ENCODE measurements at places on chromosomes 7 and 10. TPM values are rescaled to one million over a fixed set of nuclear protein-coding genes. Genes with fewer than 3 reads are reported as not detected.
A peak's percentile ranks its signal among the peaks of the same experiment; 100 is the strongest.

The LOXL4 gene
- 17.9 TPM for total RNA-seq

The PKD2L1 gene
- total RNA-seq, result not detected

- no peak for DNase-seq
Measured at GRCh38 chr10:114392112-114392835, 12.0 kb downstream of the AFAP1L2 start.

The HOXA2 gene
- total RNA-seq, result 0.30 TPM

GRCh38 chr10:77350134-77350533 is 287.5 kb downstream of the KCNMA1 start:
- DNase-seq, result no peak

DNA sequence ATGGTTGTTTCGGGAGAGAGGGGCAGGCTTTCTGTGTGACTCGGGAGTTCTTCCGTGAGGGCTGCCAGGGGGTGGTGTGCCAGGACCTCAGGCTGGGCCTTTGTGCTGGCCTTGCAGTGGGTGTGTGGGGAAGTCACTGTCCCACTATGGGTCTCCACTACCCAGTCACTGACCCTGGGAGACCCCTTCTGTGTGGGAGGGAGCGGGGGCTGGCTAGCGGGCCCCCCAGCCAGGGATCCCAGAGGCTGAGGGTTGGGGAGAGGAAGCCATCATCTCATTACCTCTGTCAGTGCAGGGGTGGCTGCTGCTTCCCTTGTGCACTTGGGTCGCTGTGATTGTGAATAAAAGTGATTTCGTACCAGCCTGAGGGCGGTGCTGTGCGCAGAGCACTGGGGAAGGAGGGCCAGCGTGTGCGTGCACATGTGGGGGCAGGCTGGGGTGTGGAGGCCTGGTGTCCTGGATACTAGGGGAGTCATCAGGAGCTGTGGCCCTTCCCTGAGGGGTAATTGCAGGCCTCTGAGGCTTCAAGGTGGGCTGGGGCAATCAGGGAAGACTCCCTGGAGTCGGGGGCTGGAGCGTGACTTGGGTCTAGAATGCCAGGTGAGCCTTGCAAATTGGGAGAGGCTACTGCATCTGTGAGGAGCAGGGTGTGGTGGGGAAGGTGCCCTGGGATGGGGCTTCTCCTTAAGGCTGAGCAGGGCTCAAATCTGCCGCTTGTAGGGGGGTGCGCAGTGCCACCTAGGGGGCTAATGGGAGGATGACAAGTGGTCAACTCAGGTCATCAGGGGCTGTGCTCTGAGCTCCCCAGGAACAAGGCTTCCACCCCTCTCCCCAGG is 98.9 kb downstream of the NEURL1 start:
- no peak for DNase-seq

The CALML3 gene
- total RNA-seq, result not detected

- no peak for DNase-seq
Measured at GRCh38 chr7:2376351-2377154, 21.9 kb downstream of the EIF3B start.

DNA sequence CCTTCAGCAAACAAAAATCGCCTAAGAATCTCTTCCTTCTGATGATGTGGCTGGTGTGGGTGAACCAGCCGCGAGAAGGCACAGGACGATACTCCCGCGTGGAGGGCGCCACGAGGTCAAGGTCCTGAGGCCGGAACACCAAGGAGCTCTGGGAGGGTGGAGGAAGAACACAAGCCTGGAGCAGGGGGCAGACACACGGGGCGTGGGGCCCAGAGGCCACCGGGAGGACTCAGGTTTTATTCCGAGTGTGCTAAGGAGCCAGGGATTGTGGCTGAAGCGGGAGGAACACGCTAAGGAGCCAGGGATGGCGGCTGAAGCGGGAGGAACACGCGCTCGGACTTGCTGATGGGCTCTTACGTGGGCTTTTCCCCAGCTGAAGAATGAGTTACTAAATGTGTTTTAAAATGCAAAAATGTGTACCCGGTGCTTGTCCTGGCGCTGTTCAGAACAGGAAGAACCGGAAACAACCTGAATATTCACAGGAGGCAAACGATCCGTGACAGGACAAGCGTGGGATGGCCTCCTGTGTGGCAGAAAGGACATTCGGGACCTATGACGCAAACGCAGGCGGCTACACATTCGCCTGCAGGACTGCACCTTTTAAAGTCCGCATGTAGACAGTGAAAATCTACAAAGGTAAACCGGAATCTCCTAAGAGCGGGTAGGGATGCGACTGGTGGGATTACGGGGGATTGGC is 64.0 kb downstream of the MAD1L1 start:
- DNase-seq, result peak; percentile 33

The IFRD1 gene
- total RNA-seq, result 51.2 TPM

DNA sequence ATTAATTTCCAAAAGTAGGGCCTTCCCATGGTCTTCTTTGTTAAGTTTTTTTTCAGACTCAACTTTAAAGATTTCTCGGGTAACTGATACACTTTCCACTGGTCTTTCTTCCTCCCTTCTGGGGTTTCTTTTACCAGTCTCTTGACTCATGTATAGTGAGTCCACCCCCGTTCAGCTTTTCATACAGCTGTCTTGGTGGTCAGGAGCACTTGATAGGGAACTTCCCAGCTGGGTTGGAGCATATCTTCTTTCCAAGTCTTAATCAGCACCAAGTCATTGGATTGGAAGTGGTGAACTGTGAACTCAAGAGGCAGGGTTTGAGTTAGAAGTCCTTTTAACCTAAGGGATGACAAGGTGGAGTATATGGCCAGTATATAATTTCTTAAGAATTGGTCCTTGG is 29.2 kb upstream of the ELOVL3 start:
- DNase-seq, result no peak

The LRIT1 gene
- not detected for total RNA-seq

GRCh38 chr7:6273917-6274630 is 1.6 kb upstream of the CYTH3 start:
- no peak for DNase-seq

- no peak for DNase-seq
Measured at GRCh38 chr7:66202441-66202840, 2.7 kb upstream of the TPST1 start.

DNA sequence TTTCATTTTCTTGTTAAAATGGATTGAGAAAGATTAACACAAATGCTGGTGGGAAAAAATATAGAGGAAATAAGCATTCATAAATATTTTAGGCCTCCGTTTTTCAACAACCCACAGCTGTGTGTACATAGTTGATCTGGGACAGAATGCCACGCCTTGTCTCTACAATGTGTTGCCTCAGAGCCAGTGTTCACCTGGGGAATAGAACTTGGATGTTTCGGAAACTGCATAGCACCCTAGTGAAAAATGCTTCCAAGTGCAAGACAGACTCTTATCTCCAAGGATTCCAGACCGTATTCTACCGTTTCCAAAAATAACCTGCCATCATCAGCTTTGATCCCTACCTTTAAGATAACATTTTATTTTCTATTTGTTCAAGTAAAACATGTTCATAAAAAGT is 260.9 kb downstream of the SDK1 start:
- DNase-seq, result no peak

- DNase-seq, result no peak
Measured at GRCh38 chr10:6138456-6138855, 49.6 kb downstream of the RBM17 start.

DNA sequence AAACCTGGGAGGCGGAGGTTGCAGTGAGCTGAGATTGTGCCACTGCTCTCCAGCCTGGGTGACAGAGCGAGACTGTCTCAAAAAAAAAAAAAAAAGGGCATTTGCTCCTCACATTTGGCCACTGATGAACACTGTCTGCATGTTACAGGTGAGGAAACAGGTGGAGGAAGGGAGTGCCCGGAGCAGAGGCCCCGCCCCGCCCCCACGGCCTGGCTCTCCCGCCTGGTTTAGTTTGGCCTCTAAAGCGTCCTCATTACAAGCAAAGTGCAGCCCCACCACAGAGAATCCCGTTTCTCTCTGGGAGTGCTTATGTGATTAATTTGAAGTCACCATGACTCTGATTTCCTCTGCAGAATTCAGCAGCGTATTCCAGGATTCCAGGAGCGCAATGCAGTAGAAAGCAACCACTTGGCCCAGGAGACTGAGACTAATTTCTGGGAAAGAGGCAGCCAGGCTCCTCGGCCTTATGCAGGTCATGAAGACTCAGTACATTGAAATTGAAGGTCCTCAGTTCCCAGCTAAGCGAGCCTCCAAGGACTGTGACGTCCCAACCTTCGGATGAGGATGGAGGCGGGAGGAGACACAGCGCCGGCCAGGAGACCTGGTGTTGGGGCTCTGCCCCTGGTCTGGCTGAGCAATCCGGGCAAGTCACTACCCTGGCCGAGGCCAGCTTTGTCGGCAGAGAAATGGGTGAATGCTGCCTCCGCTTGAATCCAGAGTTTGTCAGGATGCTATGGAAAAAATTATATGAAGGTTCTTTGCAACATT is 44.7 kb downstream of the RBM17 start:
- no peak for DNase-seq

GRCh38 chr10:637771-638195 is 51.7 kb downstream of the DIP2C start:
- DNase-seq, result no peak

DNA sequence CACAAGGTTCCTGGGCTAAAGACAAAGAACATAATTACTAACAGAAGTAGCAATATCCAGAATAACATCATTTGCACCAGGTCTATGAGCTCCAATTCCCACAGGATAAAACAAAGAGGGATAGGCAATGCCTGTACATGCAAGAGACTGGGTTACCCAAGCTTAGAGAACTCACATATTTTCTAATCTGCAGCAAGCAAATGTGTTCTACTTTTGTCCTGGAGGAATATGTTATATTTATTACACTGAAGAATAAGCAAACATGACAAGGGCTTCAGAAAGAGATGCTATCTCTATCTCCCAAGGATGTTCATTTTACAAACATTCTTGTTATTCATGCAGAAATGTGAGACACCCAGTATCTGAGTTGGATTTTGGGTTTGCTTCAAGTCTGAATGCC is 118.6 kb downstream of the MDFIC start:
- no peak for DNase-seq

The VGF gene
- 0.08 TPM for total RNA-seq

The FAM25G gene
- total RNA-seq, result not detected

- DNase-seq, result peak; percentile 95
Measured at GRCh38 chr7:99374111-99375064, at the start of gene ARPC1B. TSS of gene ARPC1B (plus strand) at chr7:99374730. CDS start at chr7:99385715, 10,985 bp downstream.

GRCh38 chr10:2900530-2900929 is 166.8 kb upstream of the PFKP start:
- DNase-seq, result no peak

The CCDC201 gene
- total RNA-seq, result not detected

The SYT15B gene
- 4.6 TPM for total RNA-seq

DNA sequence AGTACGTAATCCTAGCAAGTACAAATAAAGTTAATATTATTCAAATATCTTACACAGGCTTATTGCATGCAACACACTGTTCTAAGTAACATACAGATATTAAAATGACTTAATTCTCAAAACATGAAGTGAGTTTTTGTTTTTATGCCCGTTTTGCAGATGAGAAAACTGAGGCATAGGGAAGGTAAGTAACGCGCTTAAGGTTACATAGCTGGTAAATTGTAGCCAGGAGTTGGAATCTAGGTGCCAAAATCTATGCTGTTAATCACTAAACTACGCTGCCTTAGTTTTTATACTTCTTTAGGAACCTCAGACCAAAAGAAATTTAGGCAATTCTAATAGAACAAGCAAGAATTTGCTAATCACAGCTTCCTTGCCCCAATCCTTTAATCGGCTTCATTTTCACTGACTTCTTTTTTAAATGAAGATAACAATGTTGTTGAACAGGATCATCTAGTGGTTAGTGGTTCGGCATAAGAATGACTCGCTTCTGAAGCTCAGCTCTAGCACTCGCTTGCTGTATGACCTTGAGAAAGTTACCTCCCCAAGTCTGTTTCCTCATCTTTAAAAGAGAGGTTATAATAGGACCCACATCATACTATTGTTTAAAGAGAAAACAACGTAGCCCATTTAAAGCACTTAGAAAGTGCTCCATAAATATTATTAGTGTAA is 1.0 kb upstream of the LRRTM3 start:
- no peak for DNase-seq

Data from cardiac septum (tissue), 1 donor.